Transverse colon (tissue), 4 donors: ENCODE measurements at places on chromosomes 7 and 10.

DNA sequence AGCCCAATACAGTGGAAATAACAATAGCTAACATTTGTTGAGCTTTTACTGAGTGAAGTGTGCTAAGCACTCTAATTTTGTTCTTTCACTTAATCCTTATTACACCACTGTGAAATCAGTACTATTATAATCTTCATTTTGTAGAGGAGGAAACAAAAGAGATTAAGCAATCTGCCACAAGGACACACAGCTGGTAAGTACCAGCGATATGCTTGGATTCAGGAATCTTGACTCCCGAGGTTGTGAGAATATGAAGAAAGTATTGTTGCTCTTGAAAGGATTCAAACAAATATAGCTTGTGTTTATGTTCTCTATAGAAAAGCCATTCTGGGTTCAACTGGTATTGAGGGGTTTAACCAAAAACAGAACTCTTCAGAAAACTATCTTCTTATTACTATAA is 93.7 kb upstream of the HECTD2 start:
- DNase-seq, result no peak

DNA sequence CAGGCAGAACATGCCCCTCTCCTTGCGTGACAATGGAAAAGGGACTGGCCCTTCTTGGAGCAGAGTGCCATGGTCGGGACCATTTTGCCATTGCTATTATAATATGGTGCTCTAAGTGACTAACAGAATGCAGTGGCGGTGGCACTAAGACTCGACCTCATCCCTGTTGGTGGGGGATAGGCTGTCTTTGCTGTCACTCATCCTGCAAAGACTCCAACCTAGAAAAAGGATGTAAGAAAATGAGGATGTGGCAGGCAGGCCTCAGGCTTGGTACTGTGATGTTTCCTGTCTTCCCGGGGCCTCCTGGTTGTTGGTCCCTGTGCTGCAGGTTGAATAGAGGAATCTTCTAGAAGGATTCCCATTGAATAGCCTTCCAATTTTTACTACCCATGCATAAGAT is 18.6 kb downstream of the BLNK start:
- DNase-seq, result no peak

DNA sequence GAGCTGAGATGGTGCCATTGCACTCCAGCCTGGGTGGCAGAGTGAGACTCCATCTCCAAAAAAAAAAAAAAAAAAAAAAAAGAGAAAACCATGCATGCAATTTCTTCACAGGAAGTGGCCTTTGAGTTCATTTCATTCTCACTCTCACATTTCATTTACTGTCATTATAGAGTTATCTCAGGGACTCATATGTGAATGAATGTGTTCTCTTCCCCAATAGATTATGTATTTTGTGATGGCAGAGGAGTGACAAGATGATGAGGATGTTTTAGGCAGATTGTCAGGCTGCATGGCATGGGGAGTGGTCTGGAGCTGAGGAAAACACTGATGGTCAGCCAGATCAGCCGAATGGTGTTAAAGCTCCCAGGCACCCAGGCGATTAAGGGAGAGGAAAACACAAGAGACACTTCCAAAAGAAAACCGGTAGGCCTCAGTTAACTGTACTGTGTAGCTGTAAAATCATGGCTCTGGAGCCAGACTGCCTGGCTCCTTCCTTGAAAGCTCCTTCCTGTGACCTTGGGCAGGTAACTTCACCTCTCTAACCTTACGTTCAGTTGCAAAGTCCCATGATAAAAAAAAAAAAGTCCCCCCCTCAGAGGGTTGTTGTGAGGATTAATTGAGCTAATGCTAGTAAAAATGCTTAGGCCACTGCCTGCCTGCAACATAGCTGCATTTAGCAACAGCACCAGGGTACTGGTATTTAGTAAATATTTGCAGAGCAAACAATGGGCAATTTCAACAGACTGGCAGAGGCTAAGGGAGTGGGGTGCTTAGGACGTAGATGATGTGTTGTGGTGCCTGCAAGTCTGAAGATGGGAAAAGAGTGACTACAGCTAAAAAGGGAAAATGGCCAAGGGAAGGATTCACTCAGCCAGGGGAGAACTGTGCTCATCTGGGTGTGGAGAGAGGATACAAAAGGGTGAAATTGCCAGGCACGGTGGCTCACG is 6.9 kb downstream of the FRAT2 start:
- no peak for DNase-seq

DNA sequence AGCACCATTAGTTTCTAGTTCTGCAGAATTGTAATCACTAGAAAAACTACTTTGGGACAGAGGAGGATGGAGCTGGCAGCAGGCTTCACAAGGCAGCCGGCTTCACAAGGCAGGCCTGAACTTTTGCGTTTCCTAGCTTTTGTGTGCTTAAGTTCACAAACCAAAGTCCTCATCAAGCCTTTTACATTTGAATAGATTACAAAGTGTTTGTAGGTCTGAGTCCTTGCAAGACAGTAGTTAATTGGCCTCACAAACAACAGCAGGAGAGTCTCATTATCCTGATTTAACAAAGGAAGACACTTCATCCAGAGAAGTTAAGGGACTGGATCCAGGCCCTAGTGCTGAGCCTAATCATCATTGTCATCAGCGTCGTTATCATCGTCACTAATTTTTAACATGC is 147.8 kb upstream of the AUTS2 start:
- no peak for DNase-seq

DNA sequence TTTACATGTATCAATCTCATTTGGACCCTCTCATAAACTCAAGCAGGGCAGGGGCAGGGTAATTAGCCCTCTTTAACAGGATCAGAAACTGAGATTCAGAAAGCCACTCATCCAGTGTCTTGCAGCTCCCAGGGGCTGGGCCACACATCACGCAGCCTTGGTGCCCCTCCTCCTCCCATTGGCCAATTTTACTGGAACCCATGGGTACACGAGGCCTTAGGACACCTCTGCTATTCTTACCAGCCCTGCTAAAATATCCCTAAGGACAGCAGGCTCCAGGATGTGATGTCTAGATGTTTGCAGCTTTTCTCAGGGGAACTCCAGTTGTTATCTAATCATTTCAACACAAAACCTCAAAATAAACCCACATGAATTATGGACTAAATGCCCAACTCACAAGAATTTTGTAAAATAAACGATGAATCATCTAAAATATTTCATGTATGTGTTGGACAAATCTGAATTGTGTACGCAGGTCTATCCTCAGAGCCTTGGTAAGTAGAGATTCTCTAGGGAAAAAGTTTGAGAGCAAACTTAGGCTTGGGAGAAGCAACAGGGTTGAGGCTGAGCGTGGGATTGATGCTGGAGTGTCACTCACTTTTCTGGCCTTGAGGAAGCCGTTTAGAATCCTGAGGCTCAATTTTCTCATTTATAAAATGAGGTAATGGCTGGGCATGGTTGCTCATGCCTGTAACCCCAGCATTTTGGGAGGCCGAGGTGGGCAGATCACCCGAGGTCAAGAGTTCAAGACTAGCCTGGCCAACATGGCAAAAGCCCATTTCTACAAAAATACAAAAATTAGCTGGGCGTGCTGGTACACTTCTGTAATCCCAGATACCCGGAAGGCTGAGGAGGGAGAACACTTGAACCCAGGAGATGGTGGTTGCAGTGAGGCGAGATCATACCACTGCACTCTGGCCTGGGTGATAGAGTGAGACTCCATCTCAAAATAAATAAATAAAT is 69.7 kb upstream of the TNS3 start:
- no peak for DNase-seq

DNA sequence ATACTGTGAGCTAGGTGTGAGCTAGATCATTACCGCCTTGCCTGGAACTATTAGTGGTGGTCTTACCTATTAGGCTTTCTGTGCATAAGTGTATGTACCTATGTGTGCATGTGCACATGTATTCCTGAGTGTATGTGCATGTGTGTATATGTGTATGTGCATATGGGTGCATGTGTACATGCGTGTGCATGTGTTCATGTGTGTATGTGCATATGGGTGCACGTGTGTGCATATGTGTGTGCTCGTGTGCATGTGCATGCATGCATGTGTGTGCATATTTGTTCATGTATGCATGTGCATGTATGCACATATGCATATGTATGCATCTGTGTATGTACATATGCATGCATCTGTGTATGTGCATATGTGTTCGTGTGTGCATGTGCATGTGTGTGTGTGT is 508.3 kb upstream of the ADARB2 start:
- DNase-seq, result no peak

- DNase-seq, result no peak
Measured at GRCh38 chr7:70695795-70696083, 436.2 kb upstream of the GALNT17 start.

- DNase-seq, result no peak
Measured at GRCh38 chr7:142647749-142648148, 101.5 kb upstream of the PRSS1 start.

DNA sequence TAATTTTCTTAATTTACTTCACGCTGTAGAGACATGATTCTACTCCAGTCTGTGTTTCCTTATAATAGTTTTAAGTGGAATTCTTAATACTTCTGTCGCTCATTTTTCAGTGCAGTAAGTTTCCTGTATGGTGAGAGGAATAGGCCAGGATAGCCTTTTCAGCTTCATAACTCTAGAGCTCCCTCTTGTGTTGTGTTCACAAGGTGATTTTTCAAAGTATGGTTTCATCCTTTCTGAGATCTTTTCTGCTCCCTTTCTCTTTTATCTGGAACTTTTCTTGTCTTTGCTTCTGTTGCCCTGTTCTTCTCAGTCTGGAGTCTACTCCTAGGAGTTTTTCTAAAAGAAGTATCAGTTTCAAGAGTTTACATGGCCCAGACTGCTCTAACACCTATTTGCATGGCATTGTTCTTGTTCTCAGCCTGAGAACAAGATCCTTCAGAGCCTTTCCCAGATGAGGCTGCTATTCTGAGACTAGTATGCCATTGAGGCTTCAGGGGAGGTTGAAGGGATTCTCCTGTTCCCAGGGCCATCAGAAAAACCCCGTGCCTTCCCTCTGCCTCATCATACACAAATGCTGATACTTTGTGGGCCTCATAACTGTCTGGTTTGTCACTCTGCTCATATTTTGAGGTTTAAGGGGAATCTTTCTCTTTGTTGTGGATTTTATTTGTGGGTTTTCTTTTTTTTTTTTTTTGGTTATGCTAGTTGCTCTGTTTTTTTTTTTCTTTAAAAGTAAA is 21.8 kb downstream of the NET1 start:
- DNase-seq, result no peak

- DNase-seq, result no peak
Measured at GRCh38 chr7:30451539-30452279, 26.9 kb downstream of the NOD1 start.

DNA sequence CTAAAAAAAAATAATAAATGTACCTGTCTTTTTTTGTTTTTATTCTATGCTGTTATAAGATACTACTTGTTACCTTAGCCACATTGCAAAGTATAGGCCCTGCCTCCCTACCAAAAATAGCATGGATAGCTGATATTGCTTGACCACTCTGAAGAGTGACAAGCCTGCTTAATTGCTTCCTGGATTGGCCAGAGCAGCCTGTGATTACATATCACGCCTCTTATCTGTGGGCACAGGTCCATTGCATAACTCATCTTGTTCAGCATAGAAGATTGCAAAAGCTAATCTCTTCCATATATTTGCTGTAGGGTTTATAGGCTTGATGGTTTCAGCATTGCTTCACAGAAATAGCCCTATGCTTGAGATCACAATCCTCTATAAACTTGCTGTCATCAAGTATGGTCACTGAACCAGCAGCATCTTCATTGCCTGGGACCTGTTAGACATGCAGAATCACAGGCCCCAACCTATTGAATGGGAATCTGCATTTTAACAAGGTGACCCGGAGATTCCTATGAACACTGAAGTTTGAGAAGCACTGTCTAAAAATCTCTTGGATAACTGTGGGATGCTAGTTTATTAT is 280.8 kb upstream of the CDC14C start:
- DNase-seq, result no peak

DNA sequence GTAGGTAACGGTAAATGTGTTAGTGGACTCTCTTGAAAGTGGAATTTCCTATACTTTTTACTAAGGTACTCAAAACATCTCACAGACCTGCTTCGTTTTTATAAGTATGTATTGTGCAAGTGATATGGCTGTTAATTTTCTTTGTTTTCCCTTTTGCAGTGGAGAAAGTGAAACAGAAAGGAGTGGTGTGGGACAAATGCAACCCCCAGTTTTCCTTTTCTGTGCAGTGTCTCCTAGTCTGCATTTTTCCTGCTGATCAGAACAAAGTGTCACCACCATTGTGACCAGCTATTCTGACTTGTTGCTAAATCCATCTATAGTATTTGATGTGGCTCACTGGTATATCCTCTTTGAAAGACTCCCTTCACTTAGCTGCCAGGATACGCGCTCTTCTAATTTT is 410.0 kb downstream of the EXOC4 start:
- DNase-seq, result no peak

GRCh38 chr10:43689618-43689954 is 40.9 kb upstream of the ZNF32 start:
- peak; percentile 61 for DNase-seq

GRCh38 chr7:3304131-3304530 is 3.1 kb downstream of the SDK1 start:
- no peak for DNase-seq

GRCh38 chr7:1086588-1087464 is 1.1 kb upstream of the GPER1 start:
- DNase-seq, result peak; percentile 83

- no peak for DNase-seq
Measured at GRCh38 chr10:131350245-131350644, 38.7 kb upstream of the TCERG1L start.

DNA sequence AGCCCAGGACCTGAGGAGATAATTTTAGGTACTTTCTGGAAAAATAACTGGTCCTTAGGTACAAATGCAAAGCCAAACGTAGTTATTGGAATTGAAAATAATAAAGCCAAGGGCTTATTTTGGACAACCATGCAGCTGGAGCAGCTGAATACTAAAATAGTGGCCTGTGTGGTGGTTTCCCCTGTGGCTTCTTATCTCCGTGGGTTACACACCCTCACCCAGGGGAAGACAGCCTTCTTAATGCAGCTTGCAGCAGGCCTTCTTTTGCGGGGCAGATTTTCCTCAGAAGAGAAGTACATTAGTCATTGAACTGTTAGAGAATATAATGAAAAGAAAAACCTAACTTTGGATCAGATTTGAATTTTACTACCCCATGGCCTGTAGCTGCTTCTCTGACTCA is 133.5 kb downstream of the ST7 start:
- no peak for DNase-seq

- DNase-seq, result no peak
Measured at GRCh38 chr10:53025172-53025711, 252.7 kb upstream of the MBL2 start.

DNA sequence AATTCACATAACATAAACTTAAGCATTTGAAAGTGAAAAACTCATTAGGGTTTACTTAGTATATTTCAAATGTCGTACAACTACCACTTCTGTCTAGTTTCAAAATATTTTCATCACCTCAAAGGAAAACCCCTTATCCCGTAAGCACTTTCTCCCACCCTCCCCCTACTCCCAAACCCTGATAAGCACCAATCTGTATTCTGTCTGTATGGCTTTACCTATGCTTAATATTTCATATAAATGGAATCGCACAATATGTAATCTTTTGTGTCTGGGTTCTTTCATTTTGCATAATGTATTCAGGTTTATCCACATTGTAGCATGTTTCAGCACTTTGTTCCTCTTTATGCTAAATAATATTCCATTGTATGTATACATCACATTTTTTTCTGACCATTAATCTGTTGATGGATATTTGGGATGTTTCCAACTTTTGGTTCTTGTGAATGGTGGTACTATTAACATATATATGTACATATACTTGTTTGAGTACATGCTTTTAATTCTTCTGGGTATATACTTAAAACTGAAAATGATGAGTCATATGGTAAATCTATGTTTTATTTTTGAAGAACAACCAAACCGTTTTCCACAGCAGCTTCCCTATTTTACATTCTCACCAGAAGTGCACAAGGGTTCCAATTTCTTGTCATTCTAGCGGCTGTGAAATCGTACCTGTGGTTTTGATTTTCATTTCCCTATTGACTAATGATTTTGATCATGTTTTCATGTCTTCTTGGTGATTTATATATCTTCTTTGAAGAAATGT is 6.2 kb upstream of the STARD3NL start:
- no peak for DNase-seq
